Fibroblast of the conjunctiva (primary cell): ENCODE measurements at places on chromosomes 3 and 15.
A peak's percentile ranks its signal among the peaks of the same experiment; 100 is the strongest.

- no peak for DNase-seq
Measured at GRCh38 chr3:64716110-64716710, 28.4 kb upstream of the ADAMTS9 start.

DNA sequence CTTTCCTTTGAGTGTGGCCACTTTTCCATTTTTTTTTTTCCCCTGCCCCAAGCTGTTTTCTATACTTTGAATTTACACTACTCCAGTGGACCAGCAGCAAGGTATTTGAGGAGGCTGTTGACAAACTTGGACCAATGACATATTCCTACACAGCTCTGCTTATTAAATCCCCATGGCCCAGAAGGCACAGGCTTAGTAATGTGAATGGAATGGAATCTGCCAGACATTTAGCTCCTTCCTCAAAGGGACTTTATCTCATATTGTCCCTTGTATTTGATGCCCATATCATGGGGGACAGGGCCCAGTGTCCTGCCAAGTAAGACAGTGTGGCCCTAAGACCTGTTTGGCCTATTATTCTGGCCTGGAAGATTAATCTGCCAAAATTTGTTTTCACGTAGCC lies 107.5 kb downstream of the CHCHD6 start:
- no peak for DNase-seq

GRCh38 chr15:63982381-63982854 lies 63.9 kb downstream of the DAPK2 start:
- no peak for DNase-seq

DNA sequence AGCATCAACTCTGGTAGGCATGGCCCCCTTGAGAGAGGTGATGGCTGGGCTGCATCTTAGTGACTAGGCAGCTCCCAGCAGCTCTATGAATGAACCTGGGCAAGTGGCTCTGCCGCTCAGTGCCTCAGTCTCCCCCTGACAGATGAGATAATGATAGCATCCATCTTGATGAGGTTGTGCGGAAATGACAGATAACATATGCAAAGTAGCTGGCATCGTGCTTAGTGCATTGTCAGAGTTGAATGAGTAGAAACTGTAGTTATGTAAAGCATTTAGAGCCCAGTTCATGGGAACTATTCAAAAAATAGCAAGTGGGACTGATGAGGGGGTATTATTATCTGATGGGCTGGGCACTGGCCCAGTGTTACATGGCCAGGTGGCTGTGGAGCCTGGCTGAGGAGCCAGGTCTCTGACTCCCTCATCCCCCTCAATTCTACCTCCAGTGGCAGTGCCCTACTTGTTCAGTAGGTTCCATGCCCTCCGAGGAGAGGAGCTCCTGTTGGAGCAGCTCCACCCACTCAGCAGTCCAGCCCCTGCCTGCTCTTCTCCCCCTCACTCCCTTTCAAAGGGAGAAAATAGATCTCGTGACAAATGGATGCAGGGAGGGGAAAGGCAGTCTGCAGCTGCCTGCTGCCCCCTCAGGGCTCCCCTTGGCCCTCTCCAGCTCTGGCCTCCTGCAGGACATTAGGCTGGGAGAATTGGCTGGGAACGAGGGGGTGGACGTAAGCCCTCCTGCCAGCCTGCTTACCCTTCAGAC lies 6.6 kb downstream of the PRKCD start:
- DNase-seq: no peak

- DNase-seq: no peak
Measured at GRCh38 chr15:76986743-76987142, 8.2 kb upstream of the PSTPIP1 start.

- DNase-seq: no peak
Measured at GRCh38 chr3:120071259-120071658, 23.0 kb downstream of the GSK3B start.

DNA sequence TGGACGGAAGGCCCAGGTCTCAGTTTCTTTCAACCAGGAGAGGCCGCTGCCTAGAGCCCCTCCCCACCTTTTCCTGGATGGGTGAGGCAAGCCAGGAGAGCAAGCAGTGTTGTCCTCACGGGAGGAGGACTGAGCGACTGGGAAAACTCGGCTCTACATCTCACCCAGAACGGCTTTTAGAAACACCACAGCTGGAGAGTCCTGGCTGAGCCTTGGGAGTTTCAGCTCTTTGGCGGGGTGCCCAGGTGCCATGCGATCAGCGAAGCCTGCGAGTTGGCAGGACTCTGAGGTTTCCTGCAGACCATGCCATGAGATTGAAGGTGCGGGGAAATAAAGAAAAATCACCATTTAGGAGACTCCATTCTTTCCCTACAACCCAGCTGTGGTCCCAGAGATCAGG lies 26.0 kb downstream of the PPCDC start:
- no peak for DNase-seq

DNA sequence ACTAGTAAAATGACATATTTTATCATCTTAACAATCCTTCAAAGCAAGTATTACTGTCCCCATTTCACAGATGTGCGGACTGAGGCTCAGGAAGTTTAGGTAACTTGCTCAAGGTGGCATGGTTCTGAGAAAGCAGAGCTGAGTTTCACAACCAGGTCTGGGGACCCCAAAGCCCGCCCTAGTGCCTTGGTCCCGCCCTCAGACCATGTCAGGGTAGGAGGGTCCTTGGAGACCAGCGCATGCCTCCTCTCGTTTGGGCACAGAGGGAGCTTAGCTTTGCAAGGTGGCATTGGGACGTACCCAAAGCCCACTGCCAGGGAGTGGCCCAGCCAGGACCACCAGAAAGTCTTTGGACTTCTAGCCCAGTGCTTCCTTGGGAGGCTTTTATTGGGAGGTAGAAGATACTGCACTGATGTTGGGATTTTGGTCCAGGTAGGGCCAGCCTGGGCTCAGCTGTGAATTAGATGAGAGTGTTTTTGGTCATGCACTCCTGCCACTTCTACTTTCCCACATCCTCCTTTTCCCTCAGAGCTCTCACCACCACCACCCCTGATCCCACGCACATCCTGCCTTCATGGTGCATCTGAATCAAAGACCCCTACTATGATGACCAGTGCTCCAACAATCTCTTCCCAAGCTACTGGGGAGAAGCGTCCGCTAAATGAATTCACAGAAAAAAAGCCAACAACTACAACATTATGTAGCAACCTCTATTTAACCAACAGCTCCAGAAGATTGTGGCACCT lies 307.9 kb downstream of the TLE3 start:
- DNase-seq: no peak

DNA sequence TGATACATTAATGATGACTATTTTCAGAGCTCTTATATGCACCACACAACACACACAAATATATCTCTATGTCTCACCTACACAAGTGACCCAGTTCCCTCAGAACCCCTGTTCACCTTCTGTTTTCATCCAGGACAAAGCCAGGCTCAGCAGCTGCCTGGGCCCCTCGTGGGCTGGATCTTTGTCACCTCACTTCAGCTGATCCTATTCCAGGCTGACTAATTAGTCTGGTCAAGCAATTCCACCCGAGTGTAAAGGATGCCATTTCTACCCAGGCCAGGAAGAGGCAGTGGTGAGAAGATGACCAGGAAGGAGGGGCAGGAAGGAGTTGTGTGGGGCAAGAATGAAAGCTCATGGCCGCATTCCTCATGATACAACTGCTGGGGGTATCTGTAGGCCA lies 62.3 kb downstream of the DHX30 start:
- DNase-seq: no peak

DNA sequence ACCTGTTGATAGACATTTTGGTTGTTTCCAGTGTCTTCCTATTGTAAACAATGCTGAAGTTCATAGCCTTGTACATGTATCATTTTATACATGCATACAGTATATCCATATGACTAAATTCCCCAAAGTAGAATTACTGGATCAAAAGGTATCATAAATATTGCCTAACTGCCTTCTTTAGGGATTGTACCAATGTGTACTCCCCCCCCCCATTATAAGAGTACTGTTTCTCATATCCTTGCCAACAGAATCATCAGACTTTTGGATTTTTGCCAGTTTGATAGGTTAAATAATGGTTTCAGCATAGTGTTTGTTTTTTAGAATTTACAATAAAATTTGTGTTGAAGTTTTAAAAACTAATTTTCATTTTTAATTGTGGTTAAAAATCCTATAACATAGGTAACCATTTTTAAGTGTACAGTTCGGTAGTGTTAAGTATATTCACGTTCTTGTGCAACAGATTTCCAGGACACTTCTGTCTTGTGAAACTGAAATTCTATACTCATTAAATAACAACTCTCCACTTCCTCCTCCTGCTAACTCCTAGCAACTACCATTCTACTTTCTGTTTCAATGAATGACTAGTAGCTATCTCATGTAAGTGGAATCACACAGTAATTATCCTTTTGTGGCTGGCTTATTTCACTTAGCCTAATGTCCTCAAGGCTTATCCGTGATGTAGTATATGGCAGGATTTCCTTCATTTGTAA lies 30.8 kb upstream of the MAP3K13 start:
- DNase-seq: peak; percentile 40

GRCh38 chr3:185149591-185149990 lies 3.3 kb downstream of the C3orf70 start:
- no peak for DNase-seq

GRCh38 chr15:89393056-89393455 lies 58.4 kb upstream of the POLG start:
- DNase-seq: no peak
